ENCODE measurements at places on chromosomes 4 and X. TPM values are rescaled to one million over a fixed set of nuclear protein-coding genes. Genes with fewer than 3 reads are reported as not detected.
A peak's percentile ranks its signal among the peaks of the same experiment; 100 is the strongest.

GRCh38 chr4:177005674-177006230 lies 213.0 kb upstream of the VEGFC start:
- DNase-seq, result no peak
- H3K4me3 ChIP-seq, result no peak overlapping the region
- no peak overlapping the region for H3K27ac ChIP-seq
- no peaks in the 10 kb centered on the region for H3K27me3 ChIP-seq
- no peaks in the 10 kb centered on the region for H3K36me3 ChIP-seq

GRCh38 chr4:100778431-100778830 lies 260.6 kb upstream of the EMCN start:
- DNase-seq, result no peak
- no peaks in the 10 kb centered on the region for H3K4me1 ChIP-seq
- H3K4me3 ChIP-seq, result no peak overlapping the region
- H3K27ac ChIP-seq, result no peak overlapping the region
- H3K27me3 ChIP-seq, result no peaks in the 10 kb centered on the region

DNA sequence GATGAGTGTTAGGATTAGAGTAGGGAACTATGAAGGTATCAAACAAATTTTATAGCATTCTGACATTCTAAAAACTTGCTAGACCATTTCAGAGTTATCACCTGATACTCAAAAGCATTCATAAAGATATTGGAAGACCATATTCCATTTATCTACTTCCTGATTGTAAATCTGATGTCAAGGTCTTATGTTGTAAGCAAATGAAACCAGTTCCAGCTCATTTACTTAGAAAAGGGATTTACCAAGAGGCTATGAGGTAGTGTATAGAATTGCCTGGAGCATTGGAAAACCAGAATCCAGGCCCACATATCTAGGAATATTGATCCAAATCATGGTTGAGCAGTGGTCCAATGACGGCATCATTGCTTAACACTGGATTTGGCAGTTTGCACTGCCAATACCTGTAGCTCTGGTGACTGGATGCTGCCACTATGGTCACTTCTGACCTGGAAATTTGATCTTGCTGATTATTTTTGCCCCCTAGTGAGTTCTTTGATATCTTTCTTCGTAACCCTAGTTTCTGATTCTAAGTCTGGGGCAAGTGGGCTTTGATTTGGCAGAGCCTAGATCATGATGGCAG lies 25.4 kb downstream of the ARFIP1 start:
- H3K27me3 ChIP-seq, result no peaks in the 10 kb centered on the region
- DNase-seq, result no peak
- H3K27ac ChIP-seq, result no peak overlapping the region
- H3K4me3 ChIP-seq, result no peak overlapping the region
- peaks cover 14% of the 10 kb centered on the region for H3K36me3 ChIP-seq
- H3K4me1 ChIP-seq, result peaks cover 7% of the 10 kb centered on the region

DNA sequence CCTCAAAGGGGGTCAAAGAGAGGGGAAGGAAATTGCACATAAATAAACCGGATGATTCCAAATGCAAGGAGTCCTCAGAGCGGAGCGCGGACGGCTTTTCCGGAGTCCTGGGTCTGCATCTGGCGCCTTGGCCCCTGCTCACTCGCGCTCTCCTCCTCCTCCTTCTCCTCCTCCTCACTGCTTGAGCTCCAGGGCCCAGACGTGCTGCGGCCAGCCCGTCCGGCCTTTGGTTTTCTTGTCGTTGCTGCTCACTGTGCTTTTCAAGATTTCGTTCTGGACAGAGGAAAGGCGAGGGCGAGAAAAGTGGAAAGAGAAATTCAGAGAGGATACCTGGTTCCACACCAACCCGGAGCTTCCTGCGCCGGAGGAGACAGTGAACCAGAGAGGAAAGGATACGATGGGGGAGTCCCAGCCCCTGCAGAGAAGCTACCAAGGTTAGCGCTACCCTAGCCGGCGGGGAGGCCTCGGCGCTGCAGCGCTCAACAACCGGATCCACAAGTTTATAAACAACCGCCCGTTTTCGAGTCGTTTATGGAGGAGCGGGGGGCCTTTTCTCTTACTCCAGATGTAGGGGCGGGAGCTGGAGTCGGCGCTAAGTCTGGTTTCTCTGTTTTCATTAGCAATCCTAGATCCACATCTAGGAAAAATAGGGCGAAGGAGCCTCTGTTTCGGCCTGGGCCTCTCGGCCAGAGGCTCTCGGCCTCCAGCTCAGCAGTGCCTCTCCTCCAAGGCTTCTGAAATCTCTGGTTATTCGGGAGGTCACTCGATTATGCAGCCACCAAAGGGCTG lies 2.7 kb downstream of the HAND2 start:
- peak overlapping the region; percentile 97 for H3K27ac ChIP-seq
- H3K4me3 ChIP-seq, result peak overlapping the region; percentile 95
- peak; percentile 46 for DNase-seq
- H3K27me3 ChIP-seq, result peaks cover 67% of the 10 kb centered on the region
- peaks cover 57% of the 10 kb centered on the region for H3K4me1 ChIP-seq

DNA sequence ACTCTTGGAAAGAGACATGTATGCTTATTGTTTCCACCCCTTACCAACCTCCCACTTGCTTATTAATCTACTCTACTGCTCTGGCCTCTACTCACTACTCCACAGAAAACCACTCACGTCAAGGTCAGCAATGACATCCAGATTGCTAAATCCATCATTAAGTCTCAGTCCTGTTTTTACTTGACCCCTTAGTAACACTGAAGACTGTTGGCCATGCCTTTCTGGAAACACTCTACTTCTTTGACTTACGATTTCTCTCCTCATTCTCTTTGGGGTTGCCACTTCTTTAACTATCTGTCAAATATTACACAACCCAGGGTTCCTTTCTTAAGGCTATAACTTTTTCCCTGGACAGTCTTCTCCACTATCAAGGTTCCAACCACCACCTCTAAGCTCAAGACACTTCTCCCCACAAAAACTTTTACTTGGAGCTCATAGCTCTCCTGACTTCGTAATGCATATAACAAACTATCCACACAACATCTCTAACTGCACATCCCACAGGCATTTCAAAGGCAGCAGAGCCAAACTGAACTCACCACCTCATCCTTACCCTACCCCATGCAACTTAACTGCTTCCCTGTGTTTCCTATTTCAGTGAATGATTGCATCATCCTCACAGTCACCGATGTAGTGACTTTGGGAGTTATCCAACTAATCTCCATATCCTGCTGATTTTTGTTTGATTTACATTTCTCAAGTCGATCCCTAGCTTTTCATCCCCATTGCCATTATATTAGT lies 15.8 kb upstream of the MAGEA4 start:
- H3K27ac ChIP-seq, result no peak overlapping the region
- H3K4me3 ChIP-seq, result no peak overlapping the region
- no peaks in the 10 kb centered on the region for H3K27me3 ChIP-seq
- no peaks in the 10 kb centered on the region for H3K4me1 ChIP-seq

DNA sequence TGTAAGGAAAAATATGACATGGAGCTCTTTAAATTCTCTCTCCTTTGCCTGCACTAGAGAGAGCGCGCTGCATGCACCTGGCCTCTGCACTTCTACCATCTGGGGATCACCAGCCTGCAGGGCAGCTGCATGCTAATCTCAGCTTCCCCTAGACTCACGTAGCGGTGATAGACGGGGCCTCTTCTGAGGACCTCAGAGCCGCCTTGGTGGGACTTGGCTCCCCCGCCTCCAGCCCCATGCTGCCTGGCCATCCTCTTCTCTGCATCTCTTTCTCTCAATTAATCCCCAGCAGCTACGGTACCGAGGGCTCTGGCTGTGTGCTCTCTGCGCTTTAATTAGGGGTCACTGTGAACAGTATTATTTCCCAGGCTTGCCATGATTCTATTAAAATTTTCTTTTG lies 52.8 kb upstream of the PSAPL1 start:
- peaks cover 11% of the 10 kb centered on the region for H3K4me1 ChIP-seq
- H3K27me3 ChIP-seq, result peaks cover 29% of the 10 kb centered on the region
- no peak overlapping the region for H3K4me3 ChIP-seq
- DNase-seq, result no peak
- H3K36me3 ChIP-seq, result no peaks in the 10 kb centered on the region
- H3K27ac ChIP-seq, result no peak overlapping the region

DNA sequence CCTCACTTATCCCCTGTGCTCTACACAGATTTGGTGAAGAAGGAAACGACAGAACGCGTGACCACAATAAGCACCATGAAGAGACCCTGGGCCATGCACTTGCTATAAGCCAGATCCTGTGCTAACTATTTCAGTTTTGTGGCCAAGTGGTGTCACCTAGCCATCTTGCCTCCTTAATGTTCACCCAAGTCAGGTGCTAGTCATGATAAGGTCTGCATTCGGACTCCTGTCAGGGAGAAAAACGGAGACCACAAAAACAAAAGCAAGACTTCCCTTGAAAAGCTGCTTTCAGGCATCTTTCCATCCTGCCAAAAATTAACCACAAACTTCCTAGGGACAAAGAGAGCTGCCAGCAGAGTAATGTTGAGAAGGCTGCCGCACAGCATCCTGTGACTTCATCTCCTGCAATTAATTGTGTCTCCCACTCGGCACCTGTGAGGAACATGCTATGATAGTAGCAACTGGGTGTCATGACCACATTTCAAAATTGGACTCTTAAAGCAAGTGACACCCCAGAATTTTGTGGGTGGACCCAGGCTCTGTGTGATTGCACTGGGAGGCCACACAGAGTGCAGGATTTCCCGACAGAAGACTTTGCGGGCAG lies 8.8 kb upstream of the IDS start:
- peaks cover 22% of the 10 kb centered on the region for H3K4me1 ChIP-seq
- H3K4me3 ChIP-seq, result no peak overlapping the region
- H3K36me3 ChIP-seq, result no peaks in the 10 kb centered on the region
- DNase-seq, result no peak
- no peak overlapping the region for H3K27ac ChIP-seq

TBX22 gene
- total RNA-seq, result 0.09 TPM

XAGE1B gene
- total RNA-seq, result not detected

CPZ gene
- 32.8 TPM for total RNA-seq

STK26 gene
- 103 TPM for total RNA-seq

Data from mesothelial cell of epicardium (in vitro differentiated cells).